Hypothalamus (tissue), 51 donors: ENCODE measurements at places on chromosomes 5 and 9.

DNA sequence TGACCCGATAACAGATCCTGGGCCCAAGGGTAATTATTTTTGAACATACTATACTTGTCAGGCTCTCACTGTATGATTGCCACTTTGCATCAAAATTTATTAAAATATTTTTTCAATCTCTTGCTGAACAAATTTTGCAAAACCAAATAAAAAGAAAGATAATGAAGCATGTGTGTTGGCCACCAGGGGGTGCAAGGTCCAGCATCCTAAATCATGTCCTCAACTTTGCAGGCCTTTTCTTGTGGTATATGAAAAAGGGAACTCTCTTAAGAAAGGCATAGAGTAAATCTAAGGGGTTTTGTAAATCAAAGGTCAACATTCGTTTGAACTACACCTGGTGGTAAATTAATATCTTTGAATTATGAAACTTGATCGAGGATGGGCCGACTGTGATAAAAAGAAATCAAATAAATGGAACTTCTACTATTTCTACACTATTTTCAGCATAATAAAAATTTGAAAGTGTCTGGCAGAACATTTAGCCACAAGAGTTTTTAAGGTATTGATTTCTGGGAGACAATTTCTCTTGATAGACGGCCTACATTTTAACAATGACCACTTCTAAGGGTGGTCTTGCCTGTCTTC lies 676.5 kb downstream of the DMRTA1 start:
- DNase-seq = no peak

GRCh38 chr9:137255448-137256114 lies 454 bp downstream of the NELFB start:
- no peak for DNase-seq

DNA sequence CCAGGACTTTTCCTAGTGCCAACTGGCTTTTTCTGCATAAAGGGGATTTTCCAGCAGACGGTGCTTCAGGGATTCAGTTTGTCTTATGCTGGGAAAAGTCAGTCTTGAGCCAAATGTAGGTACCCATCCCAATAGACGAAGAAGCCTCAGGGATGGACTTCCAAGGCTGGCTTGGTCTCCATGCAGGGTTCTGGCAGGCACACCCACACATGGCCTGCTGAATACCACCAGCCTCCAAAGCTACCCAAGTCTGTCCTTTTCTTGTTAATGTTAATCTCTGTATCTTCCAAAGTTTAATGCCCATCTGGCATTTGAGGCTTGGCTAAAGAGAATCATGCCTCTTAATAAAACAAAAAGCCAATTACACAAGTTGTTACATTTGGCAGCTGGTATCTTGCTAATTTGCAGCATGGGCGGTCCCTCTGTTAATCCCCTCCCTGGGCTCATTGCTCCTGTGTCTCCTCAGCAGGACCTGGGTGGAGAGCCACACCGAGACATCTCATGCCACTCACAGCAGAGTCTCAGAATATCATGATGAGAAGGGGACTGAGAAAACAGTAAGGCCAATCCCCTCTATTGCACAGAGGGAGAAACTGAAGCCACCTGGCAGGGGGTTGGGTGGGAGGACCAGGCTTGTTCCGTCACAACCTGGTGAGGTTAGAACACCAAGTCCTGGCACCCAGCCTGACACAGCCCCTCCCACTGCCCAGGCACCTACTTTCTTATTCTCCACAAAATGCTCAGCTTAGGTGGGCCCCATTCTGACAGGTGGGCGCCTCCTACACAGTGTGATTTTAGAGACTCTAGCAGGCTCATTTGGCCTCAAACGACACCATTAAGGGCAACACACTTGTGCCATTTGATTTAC lies 243.2 kb downstream of the FSTL4 start:
- DNase-seq = no peak

- DNase-seq = no peak
These were observed 22.8 kb downstream of the SARDH start for GRCh38 chr9:133715295-133715865.

- no peak for DNase-seq
These were observed 199.2 kb downstream of the TLR4 start for GRCh38 chr9:117903453-117903852.

GRCh38 chr9:27591093-27591492 lies 17.8 kb upstream of the C9orf72 start:
- DNase-seq = no peak

GRCh38 chr5:142621227-142621626 lies 64.7 kb downstream of the FGF1 start:
- no peak for DNase-seq

DNA sequence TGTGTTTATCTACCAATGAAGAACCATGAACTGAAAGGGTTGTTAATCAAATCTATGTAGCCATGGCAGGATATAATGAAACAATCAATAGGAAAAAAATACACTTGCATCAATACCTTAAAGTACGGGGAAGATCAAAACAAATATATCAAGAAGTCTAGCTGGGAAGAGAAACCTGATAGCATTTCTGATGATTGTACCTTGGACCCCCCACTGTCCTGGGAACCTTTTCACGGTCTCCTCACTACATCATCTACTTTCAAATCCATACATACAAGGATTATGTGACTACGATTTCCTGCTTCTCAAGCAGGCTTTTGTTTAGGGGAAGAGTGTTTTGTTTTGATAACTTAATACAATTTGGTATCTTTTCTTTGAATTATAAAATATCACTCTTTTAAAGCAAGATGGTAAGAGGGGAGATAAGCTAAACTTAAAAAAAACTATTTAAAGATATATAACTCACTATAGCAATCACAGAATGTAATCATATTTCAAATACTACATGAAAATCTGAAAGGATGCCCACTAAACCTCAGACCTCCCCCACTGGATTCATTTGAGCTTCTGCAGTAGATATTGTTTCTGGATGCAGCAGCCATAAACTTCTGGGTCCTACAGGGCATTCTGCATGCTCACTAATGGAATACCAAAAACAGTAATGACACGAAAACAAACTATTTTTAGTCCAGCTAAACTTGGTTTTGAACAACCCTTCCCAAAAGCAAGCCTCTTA lies 8.0 kb downstream of the EBF1 start:
- no peak for DNase-seq

GRCh38 chr5:180180846-180181245 lies 28.2 kb downstream of the RASGEF1C start:
- DNase-seq = no peak

GRCh38 chr5:155906046-155906445 lies 420.9 kb upstream of the SGCD start:
- no peak for DNase-seq

DNA sequence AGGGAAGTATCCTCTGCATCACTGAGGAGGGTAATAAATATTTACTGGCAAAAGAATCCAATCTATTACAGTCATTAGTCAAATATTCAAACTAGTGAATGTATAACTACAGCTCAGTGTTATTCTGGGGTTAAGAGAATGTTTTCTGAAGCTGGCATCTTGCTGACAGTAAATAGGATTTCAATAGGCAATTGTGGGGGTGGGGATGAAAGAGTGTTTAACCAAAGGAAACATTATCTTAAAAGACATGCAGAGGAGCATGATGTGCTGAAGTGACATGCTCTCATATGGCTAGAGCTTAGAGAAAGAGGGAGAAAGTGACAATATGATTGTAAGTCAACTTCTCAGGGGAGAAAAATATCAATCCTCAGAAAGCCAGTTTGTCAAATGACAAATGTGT lies 618.4 kb upstream of the RIOK2 start:
- no peak for DNase-seq

DNA sequence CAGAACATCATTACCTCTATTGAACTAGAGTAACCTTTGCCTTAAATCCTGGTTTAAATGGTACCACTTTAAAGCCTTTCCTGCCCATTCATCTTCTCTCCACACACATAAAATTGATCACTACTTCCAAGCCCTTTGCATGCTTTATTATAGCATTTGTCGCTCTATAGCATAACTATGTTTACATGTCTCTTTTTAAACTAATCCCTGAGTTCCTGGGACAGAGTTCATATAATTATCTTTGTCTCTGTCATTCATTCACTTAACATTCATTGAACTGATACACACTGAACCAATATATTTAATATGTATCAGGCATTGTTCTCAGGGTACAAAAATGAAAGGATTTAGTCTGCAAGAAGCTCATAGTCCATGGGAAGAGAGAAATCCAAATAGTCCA lies 37.3 kb downstream of the RECK start:
- DNase-seq = no peak
